ENCODE measurements at places on chromosomes 12 and 14. TPM values are rescaled to one million over a fixed set of nuclear protein-coding genes. Genes with fewer than 3 reads are reported as not detected.

DNA sequence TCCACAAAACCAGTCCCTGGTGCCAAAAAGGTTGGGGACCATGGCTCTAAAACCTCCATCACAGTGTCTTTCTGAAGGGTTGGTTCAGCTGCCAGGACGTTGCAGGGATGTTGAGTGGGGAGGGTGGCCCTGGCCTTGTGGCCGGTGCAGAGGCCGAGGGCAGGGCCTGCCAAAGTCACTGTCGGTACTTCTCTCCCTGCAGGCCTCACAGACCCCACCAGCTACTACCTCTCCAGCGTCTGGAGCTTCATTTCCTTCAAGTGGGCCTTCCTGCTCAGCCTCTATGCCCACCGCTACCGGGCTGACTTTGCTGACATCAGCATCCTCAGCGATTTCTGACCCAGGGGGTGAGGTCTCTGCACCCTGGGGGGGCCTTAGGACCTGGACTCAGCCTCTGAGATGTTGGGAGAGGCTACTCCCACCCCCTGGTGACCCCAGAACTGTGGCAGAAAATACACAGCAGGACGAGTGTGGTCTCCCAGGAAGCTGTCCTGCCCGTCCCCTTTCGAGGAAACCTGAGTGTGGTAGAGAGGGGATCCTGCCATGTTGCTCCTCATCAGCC lies 7.0 kb downstream of the SLC48A1 start:
- no peak for DNase-seq

- no peak for DNase-seq
Measured at GRCh38 chr12:82745063-82745674, 58.5 kb downstream of the TMTC2 start.

DNA sequence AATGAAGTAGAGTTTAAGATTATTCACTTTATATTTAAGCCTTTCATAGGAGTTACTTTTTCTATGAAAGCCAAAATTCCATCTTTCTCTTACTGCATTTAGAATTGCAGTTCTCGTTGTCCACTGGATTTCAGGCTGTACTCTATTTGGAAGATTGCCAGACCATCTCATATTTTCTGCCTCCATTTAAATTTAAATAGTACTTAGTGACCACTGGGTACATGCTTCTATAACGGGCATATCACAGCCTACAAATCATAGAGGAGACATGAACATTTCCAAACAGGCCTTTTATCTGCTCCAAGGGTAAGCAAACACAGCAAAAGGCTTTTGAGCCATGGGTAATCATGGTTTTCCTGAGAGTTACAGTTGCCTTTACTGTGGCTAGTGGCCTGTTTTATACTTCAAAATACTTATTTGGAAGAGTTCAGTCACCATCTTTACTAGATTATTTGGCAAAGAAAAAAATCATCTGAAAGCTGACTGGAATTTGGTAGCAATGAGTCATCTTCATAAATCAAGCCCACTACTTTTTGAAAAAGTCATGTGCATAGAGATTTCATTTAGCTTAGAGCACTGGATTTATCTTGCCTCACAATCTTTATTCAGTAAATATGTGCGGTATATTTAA lies 15.7 kb downstream of the ANO6 start:
- DNase-seq, result peak; percentile 65

DNA sequence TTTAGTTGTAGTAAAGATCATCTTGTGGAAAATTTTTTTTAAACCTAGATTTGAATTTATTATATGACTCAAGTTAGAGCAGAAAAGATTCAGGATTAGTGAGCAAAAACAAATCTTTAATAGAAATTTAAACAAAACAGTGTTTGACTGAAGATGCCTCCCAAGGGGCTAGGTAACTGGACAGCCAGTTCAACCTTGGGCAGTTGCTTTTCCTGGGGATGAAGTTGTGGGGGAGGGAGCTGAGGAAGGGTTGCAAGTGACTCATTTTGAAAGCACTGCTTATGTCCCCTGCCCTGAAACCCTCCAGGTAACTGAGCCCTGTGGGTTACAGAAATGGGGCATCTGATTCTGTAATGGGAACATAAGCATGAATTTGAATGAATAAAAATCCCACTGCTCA lies 13.1 kb downstream of the CFAP54 start:
- DNase-seq, result no peak

- DNase-seq, result no peak
Measured at GRCh38 chr14:83960832-83961512, 1569.0 kb upstream of the FLRT2 start.

The LRRC10 gene
- not detected for total RNA-seq

The SPRYD4 gene
- total RNA-seq, result 4.5 TPM

Data from HepG2 (cell line).